Stimulated activated CD4-positive, alpha-beta T cell treated with anti-CD3 and anti-CD28 coated beads, Interleukin-1b, Interleukin-23, amount 100 ng/mL, for 48 hours (primary cell): ENCODE measurements at places on chromosomes 13 and 19.
A peak's percentile ranks its signal among the peaks of the same experiment; 100 is the strongest.

GRCh38 chr19:17778251-17778967 is 16.5 kb upstream of the B3GNT3 start:
- peak; percentile 58 for DNase-seq

GRCh38 chr13:99124794-99125316 is 75.8 kb upstream of the UBAC2 start:
- no peak for DNase-seq

GRCh38 chr13:26037302-26037701 is 14.5 kb downstream of the SHISA2 start:
- peak; percentile 26 for DNase-seq

- DNase-seq = peak; percentile 27
Observed at GRCh38 chr13:24161010-24161775, 673 bp downstream of the SPATA13 start.

- no peak for DNase-seq
Observed at GRCh38 chr19:12726988-12727316, 3.2 kb upstream of the TNPO2 start.

DNA sequence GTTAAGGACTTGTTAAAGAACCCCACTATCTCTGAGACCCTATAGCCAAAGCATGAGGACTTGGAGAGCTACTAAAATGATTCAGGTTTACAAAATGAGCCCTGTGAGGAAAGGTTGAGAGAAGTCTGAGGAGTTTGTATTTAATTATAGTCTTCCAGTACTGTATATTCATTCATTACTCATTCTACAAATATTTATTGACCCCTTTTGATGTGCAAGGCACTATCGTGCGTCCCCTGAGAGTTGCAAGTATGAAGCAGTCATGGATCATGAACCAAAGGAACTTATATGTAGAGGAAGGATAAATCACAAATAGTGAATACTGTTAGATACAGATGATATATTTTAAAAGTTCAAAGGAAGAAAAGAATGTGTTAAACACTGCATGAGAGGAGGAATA is 84.4 kb downstream of the DNAJC15 start:
- DNase-seq = no peak

DNA sequence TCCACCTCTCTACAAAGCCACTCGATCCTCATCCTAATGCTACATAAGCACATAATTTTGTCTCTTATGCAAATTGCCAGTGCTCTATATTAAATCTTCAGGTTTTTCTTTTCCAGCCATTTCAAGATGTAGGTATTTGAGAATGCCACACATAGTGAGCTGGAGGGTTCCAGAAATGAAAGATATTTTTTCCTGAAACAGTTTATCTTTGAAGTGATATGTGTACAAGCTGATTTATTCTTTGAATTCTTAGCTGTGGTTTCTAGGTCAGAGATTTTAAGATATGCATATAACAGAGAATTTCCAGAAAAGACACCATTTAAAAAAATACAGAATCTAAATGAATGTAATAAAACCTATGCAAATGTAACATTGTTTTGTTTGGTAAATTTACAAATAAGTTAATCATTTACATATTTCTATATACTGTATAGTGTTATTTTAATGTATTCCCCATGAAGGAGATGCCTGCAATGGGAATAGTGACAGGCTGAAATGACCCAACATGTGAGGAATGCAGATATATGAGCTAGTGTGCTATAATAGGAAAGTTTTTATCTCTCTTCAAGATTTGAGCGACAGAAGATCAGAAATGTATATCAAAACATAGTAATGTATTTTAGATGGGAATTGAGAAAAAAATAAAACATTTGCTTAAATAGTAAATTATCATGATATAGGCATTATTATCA is 570.2 kb downstream of the SLITRK1 start:
- DNase-seq = no peak

- DNase-seq = no peak
Observed at GRCh38 chr13:89852570-89852969, 1494.9 kb upstream of the MIR17HG start.

DNA sequence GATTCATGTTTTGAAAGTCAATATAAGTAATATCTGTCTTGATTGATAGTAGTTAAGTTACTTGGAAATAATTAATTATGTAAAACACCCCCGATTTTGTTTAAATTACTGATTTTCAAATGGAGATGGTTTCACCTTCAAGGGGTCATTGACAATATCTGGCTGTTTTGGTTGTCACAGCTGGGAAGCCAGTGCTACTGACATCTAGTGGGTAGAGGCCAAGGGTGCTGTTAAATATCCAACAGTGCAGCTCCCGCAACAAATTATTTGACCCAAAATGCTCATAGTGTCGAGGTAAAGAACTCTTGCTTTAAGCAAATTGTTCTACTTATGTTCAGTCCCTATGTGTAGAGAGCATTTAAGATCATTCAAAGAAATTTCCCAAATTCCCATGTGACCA is 50.6 kb upstream of the PCDH20 start:
- no peak for DNase-seq

GRCh38 chr19:17687857-17688784 is at the start of gene UNC13A:
UNC13A (minus strand) TSS chr19:17688354; CDS start chr19:17688199, 155 bp downstream.
- peak; percentile 17 for DNase-seq

GRCh38 chr19:5695649-5696195 is 5.6 kb downstream of the RPL36 start:
- no peak for DNase-seq

GRCh38 chr19:7260161-7260560 is 34.1 kb downstream of the INSR start:
- no peak for DNase-seq

DNA sequence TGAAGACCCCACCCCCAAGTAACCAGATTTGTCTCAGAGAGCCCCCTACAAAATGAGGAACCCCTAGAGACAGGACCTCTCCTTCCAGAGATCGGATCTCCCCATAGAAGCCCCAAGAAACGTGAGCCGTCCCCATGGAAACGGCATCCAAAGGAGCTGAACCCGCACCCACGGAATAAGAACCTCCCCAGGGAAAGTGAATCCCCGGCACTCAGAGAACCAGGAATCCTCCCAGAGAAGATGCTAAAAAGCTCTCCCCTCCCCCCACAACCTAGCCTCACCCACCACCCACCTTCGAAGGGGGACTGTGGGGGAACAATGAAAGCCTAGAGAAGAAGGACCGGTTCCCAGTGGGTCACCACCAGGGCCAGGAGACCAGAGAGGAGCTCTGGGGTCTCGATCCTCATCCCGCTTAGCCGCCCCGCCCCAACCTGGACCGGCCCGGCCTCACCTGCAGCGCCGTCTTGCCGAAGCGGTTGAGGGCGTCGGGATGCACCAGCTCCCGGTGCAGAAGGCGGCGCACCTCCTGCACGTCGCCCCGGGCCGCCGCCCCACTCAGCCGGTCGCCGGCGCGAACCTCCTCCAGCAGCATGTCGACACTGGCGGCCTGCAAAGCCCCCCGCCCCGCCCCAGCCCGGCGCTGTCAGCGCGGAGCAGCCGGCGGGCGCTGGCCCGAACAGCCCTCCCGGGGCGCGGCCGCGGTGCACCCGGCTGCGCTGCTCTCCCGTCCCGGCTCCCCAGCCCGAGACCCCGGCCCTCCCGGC is 535 bp downstream of the CDKN2D start:
- peak; percentile 73 for DNase-seq

GRCh38 chr13:84864341-84864740 is 934.9 kb downstream of the SLITRK6 start:
- DNase-seq = no peak

GRCh38 chr19:8459520-8460270 is 14.9 kb downstream of the HNRNPM start:
- DNase-seq = no peak
